Activated naive CD8-positive, alpha-beta T cell treated with anti-CD3 and anti-CD28 coated beads, Interleukin-2, amount 50 U/mL, for 16 hours (primary cell): ENCODE measurements at places on chromosomes 4 and X.

GRCh38 chr4:184514121-184514988, 40.0 kb upstream of the IRF2 start:
- no peak for DNase-seq

DNA sequence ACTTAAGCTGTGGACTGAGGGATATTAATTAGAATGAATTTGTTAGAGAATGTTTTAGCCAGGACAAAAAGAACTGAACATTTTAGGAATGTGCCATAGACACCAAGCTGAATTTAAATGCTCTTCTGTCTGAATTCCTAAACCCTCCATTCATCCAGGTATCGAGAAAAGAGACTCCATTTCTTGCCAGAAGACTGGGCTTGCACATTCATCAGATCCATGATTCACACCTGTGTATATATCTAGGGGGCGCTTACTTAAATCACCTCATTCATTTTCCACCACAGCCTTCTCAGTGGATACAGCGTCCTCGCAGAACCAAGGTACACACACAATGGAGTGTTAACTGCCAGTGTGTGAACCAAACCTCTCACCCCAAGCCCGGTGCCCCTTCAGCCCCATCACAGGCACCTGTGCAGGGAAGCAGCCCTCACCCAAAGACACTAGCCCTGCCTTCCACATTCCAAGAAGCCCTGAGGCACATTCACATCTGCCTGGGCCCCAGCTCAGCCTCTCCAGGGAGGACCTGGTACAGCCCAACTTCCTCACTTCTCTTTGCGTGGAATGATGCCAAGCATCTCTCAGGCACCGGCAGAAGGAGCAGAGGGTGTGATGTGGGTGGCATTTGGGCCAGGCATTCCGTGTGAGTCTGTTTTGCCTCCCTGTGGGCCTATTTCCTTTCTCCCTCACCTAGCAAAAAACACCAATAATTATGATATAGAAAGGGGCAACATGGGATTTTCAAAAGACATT, 35.6 kb upstream of the C1QTNF7 start:
- no peak for DNase-seq

DNA sequence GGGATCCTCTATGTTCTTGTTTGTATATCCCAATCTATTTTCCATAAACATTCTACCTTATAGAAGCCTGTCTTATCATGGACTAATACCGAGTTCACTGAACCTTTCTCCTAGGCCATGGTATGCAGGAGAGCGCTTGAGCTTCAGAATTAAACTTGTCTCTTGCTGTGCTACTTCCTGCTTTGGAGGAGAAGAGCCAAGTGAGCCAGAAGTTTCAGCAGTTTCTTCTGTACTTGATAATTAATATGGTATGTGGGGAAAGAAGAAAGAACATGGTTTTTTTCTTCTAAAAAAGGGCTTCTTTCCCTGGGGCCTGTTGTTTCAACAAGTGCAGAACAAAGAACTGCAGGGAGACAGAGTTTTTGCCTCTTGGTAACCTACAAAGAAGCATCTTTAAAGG, 172.8 kb downstream of the ATG4A start:
- DNase-seq = no peak

- DNase-seq = no peak
Observed at GRCh38 chr4:168766604-168767316, 243.3 kb downstream of the CBR4 start.

GRCh38 chr4:164892018-164892417, 15.0 kb downstream of the APELA start:
- DNase-seq = no peak

DNA sequence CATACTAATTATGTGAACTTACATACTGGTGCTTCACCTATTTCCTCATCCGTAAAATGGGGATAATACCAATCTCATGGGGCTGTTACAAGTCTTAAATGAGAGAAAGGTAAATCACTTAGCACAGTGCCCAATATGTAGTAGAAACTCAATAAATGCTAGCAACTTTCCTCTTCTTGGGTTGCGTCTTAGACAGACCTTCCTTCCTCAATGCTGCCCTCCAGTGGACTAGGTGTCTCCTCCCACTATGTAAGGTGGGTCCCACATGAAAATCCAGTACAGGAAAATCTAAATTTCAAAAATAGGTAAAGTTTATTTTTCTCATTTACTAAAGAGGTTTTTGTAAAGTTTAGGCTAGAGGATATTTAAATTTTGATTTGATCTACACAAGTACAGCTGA, 20.6 kb downstream of the ZDHHC9 start:
- DNase-seq = no peak

GRCh38 chr4:154741131-154741665, 2.6 kb upstream of the LRAT start:
- no peak for DNase-seq

DNA sequence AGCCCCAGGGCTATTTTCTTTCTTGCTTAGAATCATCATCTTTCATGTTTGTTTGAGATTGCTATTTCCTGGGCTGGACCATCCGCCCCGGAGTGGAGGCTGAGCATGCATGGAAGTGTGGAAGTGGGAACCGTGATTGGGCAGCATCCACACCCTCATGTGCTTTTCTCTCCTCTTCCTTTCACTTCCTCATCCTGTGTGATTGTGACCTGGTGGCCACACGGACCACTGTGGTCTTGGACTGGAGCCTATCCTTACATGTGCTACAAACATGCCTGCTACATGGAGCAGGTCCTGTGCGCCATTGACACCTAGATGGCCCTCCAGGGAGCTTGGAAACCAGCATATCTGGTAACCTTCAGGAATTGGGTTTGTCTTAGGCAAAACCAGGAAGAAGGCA, 175.9 kb upstream of the LCORL start:
- no peak for DNase-seq

GRCh38 chr4:150251752-150252190, 173.5 kb downstream of the DCLK2 start:
- no peak for DNase-seq

DNA sequence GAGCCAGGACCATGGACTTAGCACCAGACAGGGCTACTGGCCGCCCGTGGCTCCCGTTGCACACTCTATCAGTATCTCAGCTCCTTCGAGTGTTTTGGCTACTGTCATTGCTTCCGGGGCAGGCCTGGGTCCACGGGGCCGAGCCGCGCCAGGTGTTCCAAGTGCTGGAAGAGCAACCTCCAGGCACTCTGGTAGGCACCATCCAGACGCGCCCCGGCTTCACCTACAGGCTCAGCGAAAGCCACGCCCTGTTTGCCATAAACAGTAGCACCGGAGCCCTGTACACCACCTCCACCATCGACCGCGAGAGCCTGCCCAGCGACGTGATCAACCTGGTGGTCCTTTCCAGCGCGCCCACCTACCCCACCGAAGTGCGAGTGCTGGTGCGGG, 1.6 kb downstream of the FAT4 start:
- no peak for DNase-seq
